ENCODE measurements at places on chromosomes 2 and 18.

GRCh38 chr2:196719110-196719872 lies 79.8 kb downstream of the CCDC150 start:
- no peak for DNase-seq

DNA sequence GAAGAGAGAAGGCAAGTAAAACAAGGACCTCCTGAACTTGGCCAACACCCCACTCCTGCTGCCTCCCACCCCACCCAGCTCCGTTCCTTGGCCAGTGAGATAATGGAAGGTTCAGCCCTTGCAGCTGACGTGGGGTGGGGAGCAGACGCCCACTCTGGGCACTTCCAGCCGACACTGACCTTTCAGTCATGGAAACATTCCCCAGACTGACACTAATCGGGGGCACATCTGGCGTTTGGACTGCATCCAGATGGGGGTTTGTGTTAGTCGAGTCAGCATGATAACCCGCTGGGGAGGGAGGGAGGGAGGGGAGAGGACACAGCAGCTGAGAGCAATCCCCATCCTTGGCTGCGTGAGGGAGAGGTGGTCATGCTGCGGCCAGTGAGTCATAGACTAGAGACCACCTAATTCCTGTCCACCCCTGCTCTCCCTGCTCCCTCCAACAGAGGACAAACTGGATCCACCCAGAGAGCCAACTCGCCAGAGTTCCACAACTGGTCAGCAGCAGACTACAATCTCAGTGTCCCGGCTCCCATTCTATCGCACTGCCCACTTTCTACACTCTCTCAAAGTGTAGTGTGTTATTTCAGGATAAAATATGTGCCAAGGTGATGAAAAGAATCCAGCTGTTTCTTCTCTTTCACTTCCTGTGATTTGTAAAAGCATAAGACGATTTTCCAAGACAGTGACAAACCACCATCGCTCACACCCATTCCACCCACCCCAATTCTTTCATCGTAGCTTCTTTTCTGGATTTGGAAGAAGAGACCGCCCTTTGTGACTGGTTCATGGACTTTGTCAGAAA lies 115.4 kb upstream of the PKDCC start:
- no peak for DNase-seq

- no peak for DNase-seq
Observed at GRCh38 chr2:117738991-117739839, 75.3 kb upstream of the DDX18 start.

- no peak for DNase-seq
Observed at GRCh38 chr2:138689705-138690104, 90.5 kb downstream of the NXPH2 start.

DNA sequence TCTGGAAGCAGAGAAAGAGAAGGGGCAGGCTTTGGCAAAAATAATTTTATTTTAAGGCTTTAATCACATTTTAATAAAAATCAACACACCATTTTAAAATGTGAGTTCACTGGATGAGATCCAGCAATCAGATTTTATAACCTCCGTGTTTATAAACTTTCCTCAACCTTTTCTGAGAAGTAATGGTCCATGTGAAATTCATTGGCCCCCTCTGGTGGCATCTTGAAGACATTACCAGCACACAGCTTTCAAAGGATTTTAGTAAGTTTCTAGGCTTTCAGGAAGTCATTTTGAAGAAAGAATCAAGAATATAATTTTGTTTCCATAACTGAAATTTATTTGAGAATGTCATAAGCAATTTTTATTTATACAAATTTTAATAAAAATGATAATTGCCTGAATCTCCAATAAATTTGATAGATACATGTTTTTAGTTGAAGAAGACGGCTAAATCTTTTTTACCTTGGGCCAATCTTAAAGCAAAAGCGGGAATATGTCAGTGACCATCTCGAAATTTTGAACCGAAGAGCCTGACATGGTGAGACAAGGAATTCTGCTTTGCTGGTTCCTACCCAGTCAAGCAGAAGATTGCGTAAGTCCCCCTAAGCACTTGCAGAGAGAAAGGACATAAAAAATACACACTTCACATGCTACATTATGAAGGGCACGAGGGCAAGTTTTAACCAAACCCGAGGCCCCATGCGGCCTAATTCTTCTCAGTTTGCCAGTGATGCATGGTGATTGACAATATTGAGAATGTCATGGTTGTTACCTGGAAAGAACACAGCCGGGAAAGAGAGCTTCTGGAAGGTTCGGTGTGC lies 128.4 kb upstream of the CBLN2 start:
- no peak for DNase-seq

DNA sequence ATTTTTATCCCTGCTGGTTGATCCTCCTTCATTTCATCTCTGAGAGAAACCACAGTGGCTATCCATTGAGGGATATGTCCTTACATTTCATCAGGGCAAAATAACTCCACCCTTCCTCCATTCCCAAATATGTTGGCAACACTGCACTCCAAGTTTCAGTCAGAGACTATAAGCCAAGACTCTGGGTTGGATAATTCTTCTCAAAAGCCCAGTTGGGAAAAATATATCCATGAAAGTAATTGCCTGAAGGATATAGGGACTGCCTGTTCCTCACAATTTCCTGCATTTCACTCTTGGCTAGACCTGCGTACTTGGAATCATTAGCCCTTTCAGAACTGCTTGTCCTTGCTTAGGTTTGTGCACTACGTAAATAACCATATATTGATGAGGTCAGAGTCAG lies 27.9 kb upstream of the EPB41L3 start:
- DNase-seq = no peak

GRCh38 chr2:169711751-169712509 lies 17.7 kb downstream of the PHOSPHO2 start:
- no peak for DNase-seq

DNA sequence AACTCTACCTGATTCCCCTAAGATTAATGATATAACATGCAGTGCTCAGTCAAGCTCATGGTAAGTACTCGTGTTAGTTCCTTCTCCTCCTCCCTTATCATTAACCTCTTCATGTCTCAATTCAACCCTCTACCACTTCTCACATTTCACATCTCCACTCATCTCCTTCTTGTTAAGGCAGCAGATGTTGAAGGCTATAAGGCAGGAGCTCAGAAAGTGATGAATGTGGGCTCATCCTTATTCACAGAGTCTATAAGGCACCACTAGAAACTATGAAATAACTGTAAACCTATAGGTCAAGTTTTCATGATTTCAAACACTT lies 56.0 kb downstream of the CLHC1 start:
- DNase-seq = no peak

DNA sequence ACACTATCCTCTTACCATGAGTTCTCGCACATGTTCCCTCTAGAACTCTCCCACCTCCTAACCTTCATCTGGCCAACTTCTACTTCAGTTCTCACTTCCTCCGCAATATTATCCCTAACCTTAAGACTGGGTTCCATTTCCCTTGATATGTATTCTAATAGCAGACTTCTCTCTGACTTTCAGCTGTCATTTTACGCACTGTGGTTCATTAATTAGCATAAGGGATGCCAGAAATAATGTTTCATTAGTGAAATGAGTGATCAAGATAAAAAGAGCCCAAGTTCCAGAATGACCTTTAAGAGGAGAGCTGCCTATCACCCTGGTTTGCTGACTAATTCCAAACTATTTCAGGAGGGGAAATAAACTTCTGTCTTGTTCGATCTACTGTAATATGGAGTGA lies 108.6 kb upstream of the CCDC150 start:
- no peak for DNase-seq

DNA sequence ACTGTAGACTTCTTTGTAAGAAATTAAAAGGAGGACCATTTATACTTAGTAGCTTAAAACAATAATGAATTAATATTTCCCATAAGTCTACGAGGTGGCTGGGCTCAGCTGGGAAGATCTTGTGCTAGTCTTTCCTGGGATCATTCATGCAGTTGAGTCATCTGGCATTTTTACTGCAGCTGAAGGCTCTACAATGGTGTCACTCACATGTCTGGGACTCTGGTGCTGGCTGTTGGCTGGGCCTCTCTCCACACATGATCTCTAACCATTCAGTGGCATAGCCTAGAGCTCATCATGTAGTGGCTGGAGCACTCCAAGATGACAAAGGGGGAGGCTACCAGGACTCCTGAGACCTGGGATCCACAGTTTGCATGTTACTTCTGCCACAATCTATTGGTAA lies 35.5 kb downstream of the CLASP1 start:
- no peak for DNase-seq

DNA sequence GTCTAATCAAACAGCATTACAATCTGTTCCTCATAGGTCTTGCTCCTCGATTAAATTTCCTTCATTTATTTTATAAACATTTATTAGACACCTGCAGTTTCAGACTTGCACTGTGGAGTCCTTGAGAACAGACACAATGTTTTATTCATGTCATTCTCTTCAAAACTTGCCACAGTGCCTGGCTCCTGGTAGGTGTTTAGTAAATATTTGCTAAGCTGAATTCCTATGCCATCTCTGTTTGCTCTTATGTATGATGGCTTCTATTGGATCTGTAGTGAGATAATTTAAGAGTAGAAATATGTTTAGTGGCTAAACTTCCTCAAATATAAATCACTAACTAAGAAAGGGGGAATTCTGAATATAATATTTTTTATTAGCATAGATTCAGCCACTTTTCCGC lies 61.4 kb downstream of the LRATD1 start:
- DNase-seq = no peak

Measured in activated CD8-positive, alpha-beta memory T cell treated with anti-CD3 and anti-CD28 coated beads for 24 hours (primary cell).